ENCODE measurements at places on chromosomes 3 and 15.

DNA sequence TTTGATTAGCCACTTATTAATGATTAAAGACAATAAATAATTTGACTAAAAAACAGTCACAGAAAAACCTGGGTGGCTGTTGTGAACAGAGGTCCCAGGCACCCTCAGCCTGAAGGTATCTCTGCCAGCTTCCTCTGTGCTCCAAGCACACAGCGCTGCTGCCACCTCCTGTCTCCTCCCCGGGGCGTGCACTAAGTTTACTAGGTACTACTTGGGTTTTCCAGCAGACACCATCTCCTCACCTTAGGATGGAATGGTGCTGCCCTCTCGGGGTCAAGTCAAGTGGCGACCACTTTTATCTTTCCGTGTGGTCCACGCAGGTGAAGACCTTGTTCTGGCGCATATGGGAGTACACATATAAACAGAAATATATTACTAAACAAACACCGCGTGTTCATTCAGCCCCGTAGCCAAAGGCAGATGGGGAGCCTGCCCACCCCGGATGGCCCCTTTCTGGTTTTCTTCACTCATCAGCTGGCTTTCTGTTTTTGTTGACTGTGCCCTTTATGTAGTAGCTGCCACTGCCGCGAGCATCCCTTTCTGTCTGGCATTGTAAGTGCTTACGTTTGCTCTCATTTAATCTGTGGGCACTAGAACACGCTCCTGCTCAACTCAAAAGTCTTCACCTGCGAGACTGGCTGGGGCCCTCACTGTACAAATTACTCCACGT lies 128.0 kb downstream of the LRIG1 start:
- no peak for DNase-seq

- DNase-seq = no peak
These were observed 4.4 kb upstream of the HHATL start for GRCh38 chr3:42706721-42707619.

DNA sequence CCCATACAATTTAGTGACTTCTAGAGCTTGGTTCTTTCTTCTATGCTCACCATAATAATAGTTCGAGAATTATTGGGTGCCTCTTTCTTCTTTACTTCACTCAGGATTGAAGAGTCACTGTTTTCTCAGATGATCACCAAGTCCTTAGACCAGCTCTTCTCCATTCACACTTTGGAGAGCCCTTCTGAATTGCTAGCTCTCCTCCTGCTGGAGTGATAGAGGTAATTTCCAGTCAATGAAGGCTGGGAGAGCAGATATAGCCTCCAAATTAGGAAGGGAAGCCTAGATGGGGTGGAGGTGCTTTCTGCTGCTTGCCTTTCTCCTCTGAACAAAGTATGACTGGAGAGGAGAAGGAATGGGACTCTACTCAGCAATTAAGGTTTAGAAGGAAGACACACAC lies 10.7 kb upstream of the BBX start:
- no peak for DNase-seq

DNA sequence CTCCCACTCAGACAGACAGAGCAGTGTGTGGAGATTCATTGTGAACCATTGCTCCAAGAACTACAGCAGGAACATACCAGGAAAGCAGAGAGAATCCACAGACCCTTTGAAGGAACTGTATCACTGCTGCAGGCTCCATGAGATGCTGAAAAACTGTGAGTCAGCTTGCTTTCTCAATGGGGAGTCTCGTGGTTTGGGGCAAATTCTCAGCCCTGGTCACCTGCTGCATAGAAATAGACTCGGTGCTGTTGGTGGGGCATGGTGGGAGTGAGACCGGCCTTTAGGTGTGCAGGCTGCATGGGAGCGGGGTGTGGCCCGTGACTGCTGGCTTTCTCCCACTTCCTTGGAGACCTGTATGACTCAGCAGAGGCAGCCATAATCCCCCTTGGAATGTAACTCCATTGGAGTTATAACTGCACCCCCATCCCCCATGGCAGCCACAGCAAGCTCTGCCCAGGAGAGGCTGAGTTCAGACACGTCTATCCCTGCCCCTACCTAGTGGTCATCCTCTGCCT lies 35.6 kb downstream of the ALCAM start:
- no peak for DNase-seq

DNA sequence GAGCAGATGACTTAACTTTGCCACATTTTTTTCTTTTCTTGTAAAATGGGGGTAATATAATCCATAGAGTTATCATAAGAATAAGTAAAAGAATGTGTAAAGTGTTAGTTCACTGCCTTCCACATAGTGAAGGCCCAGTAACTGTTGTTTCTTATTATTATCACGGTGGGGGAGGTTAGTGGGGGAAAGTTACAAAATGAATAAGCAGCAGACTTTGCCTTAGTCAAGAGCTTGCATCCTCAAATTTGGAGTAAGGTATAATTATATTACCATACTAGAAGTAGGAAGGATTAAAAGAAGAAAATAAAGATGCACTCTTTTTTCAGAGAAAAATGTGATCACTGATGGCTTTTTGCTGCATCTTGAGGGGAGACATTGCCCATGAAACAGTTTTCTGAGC lies 247.6 kb downstream of the PTPRG start:
- DNase-seq = no peak

DNA sequence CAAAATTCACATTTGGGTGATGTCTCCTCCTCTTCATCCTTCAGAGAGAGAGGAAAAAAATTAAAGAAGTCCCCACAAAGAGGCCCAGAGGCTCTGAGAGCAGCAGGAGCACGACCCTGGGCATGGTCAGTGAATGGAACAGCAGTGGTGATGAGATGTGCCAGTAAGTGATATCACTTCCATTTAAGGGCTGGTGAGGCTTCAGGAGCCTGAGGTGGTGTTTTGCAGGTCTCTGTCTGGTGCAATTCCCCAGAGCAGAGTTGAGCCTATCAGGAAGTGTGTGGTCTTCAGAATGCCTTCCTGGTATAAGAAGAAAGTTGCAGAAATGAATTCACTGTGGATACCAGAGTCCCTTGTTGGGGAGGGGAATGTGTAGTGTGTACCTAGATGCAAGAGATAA lies 21.4 kb downstream of the ERICH6 start:
- no peak for DNase-seq

- DNase-seq = no peak
These were observed 69.6 kb downstream of the SEMA5B start for GRCh38 chr3:122957707-122958689.

GRCh38 chr3:186261638-186262037 lies 100.4 kb downstream of the DGKG start:
- DNase-seq = peak; percentile 21

DNA sequence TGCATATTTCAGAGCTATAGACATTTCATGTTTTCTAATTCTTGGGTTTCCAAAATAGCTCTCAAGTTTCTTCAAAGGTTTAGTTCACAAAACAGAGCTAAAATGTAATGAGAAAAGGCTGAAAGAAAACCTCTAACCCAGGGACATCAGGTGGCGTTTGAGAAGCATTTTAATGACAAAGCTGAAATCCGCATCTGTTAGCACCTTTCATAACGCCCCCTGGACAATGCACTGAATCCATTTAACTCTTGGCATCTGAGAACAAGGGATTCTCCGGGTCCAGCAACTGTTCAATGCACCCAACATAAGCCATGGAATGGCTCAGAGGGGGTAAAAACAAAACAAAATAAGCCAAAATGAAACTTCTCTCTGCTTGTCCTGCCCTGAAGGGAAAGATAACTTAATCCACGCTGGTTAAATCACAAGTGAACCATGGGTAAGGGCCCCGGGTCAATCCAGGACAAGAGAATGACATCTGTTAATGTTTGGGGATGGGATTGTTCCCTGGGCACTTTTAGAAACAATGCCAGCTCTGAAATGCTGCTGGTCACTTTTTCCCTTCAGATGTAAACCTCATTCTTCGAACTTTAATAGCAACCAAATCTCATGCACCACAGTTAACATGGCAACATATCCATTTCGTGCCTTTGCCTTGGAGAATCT lies 466.2 kb upstream of the ADAMTS9 start:
- DNase-seq = no peak
